ENCODE measurements at places on chromosomes 5 and 9.

DNA sequence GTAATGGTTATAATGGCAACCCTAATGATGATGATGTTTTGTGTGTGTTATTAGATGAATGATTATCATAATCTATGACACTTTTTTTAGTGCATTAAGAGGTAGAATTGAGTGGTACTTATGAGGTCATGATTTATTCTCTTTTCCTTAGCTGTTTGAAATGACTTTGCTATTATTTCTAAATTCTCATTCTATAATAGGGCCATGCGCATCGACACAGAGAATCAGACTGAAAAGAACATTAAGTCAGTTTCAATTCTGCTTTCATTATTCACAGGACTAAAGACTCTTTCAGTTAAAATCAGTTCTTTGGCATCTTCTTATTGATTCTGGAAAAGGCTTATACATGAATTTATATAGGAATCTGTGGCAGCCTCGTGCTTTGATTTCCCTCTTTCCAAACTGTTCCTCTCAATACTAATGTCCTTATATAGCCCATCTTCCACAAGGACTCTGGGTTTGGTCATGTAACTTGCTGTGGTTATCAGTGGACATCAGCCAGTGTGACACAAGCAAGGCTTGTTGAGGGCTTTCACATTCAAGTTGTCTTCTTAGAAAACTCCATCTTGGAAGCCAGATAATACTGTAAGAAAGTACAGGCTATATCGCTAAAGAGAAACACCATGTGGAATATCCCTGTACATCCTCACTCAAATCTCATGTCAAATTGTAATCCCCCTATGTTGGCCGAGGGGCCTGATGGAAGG lies 140.3 kb upstream of the CHD1 start:
- no peak for DNase-seq

- no peak for DNase-seq
Observed at GRCh38 chr5:112663146-112663545, 74.5 kb upstream of the APC start.

DNA sequence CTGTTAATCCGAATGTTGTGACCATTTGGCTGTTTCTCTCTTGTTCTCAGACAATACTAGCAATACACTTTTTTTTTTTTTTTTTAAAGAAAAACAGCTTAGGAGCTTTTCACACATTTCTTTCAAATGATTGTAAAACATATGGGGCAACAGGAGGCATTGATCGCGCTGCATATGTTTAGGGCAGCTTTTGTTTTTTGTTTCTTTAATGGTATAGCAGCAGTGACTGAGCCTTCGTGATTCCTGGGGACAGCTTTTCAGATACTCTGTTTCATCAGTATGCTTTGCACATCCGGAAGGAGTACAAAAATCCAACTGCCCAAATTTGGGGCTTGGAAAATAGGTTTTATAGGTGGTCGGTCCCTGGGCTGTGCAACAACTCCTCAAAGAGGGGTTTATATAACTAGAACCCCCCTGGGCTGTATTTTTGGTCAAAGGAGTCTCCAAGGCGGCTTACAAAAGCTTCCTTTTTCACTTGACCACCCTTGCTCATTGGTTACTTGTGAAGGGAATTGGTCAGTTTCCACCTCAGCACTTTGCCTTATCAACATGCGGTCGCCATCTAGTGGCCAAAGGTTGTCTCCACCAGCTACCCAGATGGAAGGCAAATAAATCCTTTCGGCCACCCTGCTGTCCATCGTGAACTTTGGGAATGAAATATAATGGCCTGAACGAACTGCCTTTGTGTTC lies 91.8 kb downstream of the PDE6A start:
- DNase-seq, result peak; percentile 77

GRCh38 chr5:60492958-60493357 lies 207.0 kb downstream of the DEPDC1B start:
- no peak for DNase-seq

DNA sequence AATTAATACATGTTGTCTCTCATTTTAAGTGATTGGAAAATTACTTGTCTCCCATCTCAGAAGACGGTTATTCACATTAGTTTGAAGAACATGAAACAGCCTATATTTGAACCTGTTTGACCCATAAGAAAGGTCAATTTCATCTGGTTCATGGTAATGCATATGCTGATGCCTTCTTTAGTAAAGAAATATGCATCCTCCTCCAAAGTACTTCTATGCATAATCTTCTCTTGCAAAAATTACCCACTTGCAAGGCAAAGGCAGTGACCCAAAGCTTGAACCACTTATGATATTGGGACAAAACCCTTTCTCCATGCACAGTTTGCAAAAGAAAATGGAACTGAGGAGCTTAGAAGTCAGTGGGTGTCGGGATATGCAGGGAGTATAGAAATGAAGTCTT lies 65.4 kb upstream of the IRX1 start:
- no peak for DNase-seq

DNA sequence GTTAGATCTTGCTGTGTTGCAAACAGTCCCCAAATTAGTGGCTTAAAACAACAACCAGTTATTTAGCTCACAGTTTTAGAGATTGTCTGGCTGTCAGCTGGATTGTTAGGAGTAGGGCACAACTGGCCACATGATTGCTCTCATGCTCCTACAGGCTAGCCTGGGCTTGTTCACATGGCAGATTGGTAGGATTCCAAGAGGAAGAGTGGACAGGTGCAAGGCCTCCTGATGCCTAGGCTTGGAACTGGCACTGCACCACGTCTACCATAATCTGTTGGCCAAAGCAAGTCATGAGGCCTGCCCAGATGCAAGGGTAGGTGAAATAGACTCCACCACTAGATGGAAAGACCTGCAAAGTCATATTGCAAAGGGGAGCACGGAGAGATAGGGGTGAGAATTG lies 76.4 kb downstream of the ACER2 start:
- no peak for DNase-seq

DNA sequence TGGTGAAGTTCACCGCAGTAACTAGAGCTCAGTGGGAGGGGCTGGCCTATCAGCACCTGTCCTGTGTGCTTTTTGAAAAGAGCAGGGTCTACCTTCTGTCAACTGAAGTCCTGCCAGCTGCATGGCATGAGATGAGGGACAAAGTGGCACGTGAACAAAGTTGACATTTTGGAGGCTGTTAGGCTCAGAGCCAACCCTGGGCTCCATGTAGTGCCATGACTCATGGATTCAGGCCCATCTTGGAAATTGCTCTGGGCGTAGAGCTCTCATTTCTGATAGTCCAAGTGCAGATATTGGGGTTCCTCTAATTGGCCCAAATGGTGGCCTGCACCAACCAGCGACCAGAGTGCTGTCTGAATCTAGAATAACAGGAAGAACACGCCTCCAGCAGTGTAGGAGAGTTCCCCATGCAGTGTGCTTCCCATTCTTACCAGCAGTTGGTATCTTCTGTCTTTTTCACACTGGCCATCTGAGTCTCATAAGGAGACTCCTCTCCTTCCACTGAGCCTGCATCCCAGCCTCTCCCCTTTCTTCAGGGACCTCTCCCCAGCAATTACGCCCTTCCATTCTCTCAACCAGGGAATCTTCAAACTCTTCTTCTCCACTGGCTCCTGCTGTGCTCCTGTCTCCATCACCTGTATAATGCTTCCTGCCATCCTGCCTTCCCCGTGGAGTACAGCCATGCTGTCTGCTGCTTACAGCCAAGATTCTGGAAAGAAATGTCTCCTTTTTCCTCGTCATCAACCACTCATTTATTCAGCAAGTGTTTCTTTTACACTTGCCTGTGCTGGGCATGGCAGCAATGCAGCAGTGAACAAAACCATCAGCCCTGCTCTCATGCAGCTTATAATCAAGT lies 30.4 kb downstream of the IRF1 start:
- no peak for DNase-seq

DNA sequence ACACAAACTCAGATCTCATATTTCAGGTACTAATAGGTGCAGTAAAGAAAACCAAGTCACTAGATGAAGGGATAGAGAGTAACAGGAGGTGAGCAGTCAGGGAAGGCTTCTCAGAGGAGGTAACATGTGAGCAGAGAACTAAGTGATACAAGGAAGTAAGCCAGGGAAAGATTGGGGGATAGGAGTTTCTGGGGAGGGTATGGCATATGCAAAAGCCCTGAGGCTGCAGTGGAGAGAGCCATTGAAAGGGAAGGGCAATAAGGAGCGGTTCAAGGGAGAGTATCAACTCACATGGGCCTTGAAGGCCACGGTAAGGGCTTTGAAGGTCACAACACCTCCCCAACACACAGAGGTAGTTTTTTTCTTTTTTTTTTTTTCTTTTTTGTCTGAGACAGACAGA lies 6.9 kb downstream of the OLFML2A start:
- no peak for DNase-seq

GRCh38 chr5:98772415-98773213 lies 849 bp upstream of the RGMB start:
- DNase-seq, result peak; percentile 89

GRCh38 chr9:33714989-33715388 lies 80.4 kb upstream of the PRSS3 start:
- no peak for DNase-seq

DNA sequence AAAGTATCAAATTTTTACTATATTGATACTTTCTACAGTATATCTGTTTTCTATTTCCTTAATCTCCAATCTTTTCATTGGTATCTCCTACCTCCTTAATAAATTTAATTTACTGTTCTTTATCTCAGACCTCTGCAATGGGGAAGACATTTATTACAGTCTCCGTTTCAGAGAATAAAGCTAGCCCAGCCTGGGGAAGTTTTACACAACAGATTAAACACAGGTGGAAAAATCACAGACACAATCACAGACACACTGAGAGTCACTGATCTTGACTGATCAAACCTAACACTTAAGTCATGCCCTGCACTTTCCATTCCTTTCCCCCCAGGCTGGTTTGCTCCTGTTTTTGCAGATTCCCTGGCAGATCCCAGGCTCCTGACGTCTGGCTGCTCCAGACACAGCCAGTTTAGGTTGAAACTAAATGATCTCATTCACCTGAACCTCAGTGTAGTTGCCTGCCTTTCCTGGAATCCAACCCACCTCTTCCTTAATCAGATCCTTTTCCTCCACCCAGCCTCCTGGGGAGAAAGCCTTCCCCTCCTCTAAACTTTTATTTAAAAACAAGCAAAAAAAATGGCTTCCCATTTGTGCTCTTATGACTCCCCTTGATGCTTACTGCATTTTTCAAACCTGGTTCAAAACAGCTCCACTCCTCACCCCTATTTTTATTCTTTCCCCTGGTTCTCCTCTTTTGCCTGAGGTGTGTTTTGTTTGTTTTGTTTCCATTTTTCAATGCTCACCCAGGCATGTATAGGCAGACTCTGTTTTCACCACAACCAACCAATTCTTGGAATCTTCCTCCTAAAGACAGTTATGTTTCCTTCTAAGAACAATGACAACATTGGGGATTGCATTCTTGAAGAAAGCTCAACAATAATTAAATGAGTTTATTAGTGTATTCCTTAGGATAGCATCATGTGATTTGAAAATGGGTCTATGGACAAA lies 29.5 kb upstream of the OSMR start:
- no peak for DNase-seq

- no peak for DNase-seq
Observed at GRCh38 chr5:88377705-88378656, 109.3 kb upstream of the TMEM161B start.

- no peak for DNase-seq
Observed at GRCh38 chr5:173786286-173787187, 101.6 kb upstream of the CPEB4 start.

DNA sequence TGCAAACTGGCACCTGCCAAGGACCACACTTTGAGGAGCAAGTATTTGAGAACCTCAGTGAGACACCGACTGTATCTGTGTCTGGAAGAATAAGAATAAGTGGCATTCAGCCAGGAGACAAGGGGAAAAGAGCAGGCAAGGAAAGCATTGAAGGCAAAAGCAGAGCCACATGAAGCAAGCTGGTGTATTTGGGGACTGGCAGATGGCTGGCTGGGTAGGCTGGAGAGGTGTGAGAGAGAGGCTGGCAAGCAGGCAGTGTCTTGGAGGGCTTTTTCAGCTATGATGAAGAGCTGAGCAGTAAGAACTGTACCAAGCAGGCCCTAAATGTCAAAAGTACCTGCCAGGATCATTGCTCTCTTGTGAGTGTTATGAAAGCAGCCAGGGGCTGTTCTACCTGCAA lies 14.1 kb upstream of the C5orf58 start:
- DNase-seq, result no peak

- no peak for DNase-seq
Observed at GRCh38 chr5:74281166-74281565, 359.4 kb downstream of the ENC1 start.

All from upper lobe of right lung (tissue), 1 donor.